Gastroesophageal sphincter (tissue), 4 donors: ENCODE measurements at places on chromosomes 12 and 14. TPM values are rescaled to one million over a fixed set of nuclear protein-coding genes. Genes with fewer than 3 reads are reported as not detected.

- ATAC-seq: no peak
Observed at GRCh38 chr14:43898687-43899086, 608.4 kb downstream of the FSCB start.

GRCh38 chr12:93247313-93247991 is 130.3 kb upstream of the NUDT4 start:
- ATAC-seq: no peak

DNA sequence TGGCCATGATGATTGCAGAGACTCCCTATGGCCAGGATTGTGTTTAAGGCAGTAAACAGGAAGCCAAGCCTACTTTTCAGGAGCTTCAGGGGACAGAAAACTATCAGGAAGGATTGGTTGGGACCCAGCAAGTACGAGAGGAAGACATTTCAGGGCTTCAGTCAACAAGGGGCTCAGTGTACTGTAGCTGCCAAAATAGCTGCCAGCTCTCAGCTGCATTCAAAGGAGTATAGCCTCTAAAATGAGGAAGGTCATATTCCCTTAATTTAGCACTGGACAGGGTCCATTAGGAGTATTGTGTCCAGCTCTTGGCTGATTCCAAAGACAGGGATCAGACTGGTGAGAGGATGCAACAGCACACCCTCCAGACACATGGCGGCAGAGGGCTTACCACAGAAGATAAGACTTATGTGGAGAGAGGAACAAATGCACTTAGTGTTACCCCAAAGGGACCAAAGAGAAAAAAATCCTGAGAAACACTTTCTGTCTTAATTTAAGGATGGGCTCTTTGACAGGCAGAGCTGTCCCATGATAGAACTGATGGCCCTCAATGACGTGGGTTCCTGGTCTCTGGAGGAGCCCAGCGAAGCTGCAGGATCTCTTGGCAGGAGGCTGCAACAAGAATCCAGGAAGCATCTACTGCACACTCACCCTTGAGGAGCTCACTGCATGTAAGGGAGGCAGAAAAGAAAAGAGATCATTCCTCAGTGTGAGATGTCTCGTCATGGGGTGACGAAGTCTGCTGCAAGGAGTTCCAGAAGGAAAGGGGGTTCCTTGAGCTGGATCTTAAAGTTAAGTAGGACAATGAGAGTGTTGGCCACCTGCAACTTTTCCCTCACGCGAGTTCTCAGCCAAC is 14.8 kb downstream of the BDKRB1 start:
- no peak for ATAC-seq

GRCh38 chr14:93733231-93733630 is 55.1 kb downstream of the PRIMA1 start:
- ATAC-seq: no peak

TSPAN9 gene
- 19.5 TPM for total RNA-seq

GPR84 gene
- total RNA-seq: 0.54 TPM
